ENCODE measurements at places on chromosomes 1 and 21.

- no peak for DNase-seq
These were observed 54.0 kb downstream of the MAP10 start for GRCh38 chr1:232859216-232859615.

GRCh38 chr1:6996371-6996770, 211.1 kb downstream of the CAMTA1 start:
- no peak for DNase-seq

DNA sequence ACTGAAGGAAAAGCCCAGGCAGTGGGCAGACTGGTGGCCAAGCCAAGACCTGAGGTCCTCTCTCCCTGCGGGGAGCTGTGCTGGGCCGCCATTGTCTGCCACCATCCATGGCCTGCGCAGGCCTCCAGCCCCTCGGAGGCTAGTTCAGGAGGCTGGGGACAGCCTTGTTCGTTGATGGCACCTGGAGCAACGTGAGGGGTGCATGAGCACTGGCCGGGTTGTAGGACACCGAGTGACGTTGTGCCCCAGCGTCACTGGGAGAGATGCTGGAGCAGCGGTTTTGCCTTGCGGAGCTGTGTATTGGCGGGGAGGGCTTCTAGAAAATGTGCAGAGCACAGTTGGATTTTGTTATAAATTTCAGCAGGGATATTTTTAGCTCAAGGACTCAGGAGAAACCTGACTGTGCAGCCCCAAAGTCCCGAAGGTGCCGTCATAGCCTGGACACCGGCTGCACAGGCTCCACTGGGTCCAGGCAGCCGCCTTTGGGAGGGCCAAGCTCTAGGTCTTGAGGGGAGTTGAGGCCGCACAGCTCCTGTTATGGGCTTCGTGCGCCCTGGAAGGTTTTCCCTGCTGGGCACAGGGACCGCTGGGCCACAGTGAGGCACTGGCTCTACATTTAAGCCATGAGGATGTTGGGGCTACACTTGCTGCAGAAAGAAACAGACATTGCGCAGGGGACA, 48.2 kb upstream of the ADARB1 start:
- DNase-seq = no peak

DNA sequence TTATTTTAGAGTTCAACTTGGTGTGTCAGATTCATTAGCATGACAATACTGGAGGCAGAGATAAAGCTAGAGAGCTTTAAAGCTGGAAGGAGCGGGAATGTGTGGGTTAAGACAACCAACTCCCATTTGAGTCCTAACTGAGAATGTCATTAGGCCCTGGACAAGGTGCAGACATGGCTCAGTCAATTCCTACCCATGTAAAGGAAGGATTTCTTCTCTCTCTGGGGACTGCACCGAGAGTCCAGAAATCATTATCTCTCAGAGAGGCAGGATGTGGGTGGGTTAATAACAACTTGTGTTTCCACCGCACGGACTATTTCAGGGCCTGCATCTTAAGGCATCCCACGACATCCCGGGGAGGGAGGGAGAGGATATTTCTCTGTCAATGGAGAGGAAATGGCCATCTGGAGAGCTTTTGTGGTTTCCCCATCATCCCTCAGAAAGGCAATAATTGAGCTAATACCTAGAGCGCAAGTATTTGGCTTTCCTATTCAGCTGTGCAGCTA, 46.7 kb upstream of the SARS1 start:
- no peak for DNase-seq

DNA sequence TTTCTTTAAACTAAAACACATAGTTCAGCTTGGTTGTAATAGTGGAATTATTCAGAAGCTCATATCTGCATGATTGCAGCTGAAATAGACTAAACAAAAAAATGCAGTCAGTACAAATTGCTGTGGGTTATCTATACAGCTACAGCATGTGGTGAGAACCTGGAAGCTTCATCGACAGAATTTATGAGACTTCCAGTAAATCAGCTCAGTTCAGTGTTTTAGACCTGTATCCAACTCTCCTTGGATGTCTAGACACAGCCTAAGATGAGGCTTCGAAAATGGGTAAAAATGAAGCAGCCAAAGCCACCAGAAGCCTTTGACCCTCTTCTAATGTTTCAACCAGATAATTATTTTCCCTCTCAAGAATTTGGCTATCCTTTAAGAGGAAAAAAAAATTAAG, 127.1 kb upstream of the C1orf105 start:
- no peak for DNase-seq

DNA sequence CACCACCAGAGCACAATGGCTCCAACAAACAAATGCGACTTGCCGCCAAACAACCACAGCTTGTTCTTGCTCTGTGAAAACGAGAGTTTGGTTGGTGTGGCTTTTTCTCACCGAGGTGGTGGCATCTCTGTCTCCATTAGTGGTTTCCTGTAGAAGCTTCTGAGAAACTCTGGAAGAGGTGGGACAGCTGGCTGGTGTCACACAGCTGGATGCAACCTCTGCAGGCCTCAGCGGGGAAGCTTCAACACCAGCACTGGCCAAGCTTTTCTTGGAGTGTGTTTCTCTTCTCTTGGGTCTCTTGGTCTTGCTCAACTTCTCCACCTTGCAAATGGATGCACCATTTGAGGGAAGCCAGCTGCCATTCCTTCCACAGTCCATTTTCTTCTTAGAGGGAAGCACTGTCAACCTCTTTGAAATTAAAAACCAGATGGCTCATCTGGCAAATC, 124.8 kb downstream of the KCNN3 start:
- DNase-seq = no peak

GRCh38 chr1:245704765-245705164, 550.0 kb downstream of the KIF26B start:
- no peak for DNase-seq

DNA sequence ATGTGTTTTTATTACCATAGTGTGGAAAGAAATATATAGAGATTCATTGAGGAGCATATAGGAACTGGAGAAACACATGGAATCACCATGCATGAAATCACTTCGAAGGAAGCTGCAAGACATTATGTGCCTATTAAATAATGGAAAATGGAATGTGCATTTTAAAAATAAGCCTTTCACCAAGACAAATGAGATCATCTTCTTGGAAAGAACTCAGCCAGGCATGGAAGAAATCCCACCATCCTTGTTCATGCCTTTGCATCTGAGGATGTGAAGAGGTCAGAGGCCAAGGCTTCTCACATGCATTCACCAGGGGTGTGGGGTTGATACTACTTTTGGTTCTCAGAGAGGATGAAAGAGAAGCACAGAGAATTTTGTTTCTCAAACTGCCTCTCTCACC, 50.0 kb downstream of the C1orf198 start:
- DNase-seq = no peak

GRCh38 chr21:28523367-28523766, 469.3 kb downstream of the LTN1 start:
- DNase-seq = no peak

DNA sequence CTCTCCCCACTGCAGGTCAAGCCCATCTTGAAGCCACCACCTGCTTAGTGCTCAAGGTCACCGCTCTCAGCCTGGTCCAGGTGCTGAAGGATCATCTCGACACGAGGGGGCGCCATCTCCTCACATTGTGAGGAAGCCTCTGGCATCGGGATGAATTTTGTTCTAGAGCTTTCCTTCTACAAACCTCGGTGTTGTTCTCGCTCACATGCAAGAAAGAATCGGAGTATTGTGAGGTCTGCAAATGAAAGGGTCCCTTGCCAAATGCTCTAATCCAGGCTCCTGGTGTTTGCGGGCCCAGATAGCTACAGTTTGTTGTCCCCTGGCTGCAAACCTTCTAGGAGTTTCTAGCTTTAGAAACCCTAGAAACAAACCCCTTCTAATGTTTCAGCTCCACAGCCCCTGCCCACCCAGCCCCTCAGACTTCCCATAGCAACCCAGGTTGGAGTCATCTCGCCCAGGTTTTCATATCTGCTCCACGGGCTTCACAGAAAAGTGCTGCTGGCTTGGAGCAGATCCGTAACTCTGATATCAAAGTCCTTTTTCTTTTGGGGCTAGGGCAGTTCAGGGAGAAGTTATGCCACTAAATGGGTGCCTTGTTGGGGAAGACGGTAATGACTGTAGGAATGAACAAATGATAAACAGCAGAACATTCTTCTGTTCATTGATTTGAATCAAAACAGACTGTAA, 8.6 kb upstream of the ATP5PO start:
- DNase-seq = peak; percentile 72

DNA sequence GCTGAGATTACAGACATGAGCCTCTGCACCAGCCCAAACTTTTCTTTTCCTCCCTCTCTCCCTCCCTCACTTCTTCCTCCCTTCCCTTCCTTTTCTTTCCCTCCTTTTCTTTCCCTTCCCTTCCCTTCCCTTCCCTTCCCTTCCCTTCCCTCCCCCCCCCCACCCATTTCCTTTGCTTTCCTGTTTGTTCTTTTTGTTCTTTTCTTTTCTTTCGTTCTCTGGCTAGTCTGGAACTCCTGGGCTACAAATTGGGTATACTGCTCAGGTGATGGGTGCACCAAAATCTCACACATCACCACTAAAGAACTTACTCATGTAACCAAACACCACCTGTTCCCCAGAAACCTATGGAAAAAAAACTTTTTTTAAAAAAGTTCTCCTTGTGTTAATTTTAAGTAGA, 174.8 kb upstream of the CHODL start:
- DNase-seq = no peak

- no peak for DNase-seq
These were observed 14.9 kb upstream of the MED18 start for GRCh38 chr1:28313702-28314546.

GRCh38 chr1:56461158-56462127, 117.9 kb downstream of the PLPP3 start:
- no peak for DNase-seq

GRCh38 chr1:158147401-158147800, 33.3 kb upstream of the CD1D start:
- DNase-seq = no peak

DNA sequence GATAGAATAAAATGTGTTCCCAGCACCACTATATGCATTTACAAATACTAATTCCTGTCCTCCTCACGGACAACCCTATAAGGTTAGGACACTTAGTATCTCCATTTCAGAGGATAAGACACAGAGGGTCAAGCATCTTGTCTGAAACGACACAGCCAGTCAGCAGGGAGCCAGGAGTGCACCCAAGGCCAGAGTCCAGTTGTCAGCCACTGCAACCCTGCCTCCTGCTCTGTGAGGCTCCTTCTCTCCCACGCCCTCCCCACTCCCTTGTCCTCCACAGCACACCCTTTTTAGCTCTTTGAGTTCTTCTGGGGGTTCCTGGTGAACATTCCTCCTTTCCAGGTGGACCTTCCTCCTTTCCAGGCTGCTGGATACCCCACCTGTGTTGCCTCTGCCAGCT, 119.0 kb upstream of the TNR start:
- no peak for DNase-seq

- DNase-seq = peak; percentile 74
These were observed 6.7 kb downstream of the LMO4 start for GRCh38 chr1:87335175-87335884.

GRCh38 chr1:156910309-156910782, 10.1 kb upstream of the LRRC71 start:
- peak; percentile 11 for DNase-seq

- no peak for DNase-seq
These were observed 64.6 kb upstream of the WDR26 start for GRCh38 chr1:224499204-224499603.

- DNase-seq = no peak
These were observed 20.8 kb upstream of the TSNAX start for GRCh38 chr1:231507476-231508355.

- DNase-seq = no peak
These were observed 299.4 kb upstream of the LYPLAL1 start for GRCh38 chr1:218874313-218874712.

GRCh38 chr1:155934936-155935590, 850 bp upstream of the KHDC4 start:
- no peak for DNase-seq

DNA sequence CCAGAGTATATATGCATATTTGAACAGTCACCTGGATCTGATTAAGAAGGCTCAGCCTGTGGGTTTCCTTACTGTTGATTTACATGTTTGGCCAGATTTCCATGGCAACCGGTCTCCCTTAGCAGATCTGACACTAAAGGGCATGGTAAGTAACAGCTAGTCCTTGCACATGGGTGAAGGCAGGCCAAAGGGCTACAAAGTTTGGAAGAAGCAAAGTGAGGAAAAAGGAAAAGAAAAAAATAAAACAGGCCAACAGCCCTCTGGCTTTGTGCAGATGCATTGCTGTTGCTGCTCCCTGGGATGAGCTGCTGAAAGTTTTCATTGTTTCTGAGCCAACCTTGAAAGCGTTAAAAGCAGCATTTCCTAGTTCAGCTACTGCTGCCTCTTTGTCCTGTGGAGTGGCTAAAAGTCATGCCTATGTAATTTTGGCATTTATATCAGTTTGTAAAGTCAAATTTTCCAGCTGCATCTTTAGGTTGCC, 176.5 kb upstream of the HOOK1 start:
- no peak for DNase-seq

DNA sequence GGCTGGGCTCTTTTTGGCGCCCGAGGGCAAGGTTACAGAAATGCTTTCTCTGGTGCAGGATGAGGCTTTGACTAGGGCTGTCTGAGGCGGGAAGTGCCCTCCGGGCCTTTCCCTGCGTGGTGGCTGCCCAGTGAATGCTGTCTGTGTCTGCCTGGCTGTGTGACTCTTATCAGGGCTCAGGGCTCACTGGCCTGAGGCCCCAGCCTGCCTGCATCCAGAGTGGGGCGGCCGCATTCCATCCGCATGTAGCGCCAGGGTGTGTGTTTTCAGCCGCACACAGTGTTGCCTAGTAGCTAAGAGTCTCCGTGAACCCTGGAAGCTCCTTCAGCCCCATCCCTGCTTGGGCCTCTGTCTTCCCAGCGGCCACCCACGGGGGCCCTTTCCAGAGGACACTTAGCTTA, 59.1 kb downstream of the FAAP20 start:
- no peak for DNase-seq

- DNase-seq = no peak
These were observed 1.4 kb upstream of the MAD2L2 start for GRCh38 chr1:11682287-11682771.

DNA sequence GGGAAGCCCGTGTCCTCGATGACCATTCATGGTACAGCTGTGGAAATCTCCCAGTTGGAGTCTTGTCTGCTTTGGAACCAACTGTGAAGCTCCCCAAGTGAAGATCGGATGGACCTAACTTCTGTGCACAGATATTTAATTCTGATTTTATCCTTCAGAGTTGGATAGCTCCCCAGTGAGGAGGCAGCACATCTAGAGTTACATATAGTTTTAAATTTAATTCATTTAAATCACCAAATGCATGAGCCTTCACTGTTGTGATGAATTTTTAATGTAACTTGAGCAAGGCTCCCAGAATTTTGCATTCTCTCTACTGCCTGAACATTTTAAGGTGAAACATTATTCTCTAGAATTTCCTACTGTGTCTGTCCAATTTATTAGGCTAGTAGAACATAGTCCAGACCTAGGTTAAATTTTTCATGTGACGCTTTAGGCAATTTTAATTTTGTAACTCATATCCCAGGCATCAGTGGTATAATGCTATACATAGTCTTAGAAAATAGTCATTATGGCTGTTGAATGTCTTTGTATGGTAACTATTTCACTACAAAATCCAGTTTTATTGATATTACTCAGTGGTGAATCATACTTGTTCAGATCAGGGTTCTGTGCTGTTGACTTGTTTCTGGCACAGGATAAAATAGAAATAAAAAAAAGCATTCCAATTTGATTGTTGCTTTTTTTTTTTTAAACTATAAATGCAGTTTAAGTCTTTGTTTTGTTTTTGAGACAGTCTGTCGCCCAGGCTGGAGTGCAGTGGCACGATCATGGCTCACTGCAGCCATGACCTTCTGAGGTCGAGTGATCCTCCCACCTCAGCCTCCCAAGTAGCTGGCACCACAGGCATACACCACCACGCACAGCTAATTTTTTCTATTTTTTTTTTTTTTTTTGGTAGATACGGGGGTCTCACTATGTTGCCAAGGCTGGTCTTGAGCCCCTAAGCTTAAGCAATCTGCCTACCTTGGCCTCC, 66.9 kb downstream of the PRDM2 start:
- no peak for DNase-seq
